Activated T-cell treated with anti-CD3 and anti-CD28 coated beads for 48 hours (primary cell): ENCODE measurements at places on chromosomes 3 and 15.

GRCh38 chr3:114884213-114884923 is 262.7 kb downstream of the ZBTB20 start:
- no peak for DNase-seq

DNA sequence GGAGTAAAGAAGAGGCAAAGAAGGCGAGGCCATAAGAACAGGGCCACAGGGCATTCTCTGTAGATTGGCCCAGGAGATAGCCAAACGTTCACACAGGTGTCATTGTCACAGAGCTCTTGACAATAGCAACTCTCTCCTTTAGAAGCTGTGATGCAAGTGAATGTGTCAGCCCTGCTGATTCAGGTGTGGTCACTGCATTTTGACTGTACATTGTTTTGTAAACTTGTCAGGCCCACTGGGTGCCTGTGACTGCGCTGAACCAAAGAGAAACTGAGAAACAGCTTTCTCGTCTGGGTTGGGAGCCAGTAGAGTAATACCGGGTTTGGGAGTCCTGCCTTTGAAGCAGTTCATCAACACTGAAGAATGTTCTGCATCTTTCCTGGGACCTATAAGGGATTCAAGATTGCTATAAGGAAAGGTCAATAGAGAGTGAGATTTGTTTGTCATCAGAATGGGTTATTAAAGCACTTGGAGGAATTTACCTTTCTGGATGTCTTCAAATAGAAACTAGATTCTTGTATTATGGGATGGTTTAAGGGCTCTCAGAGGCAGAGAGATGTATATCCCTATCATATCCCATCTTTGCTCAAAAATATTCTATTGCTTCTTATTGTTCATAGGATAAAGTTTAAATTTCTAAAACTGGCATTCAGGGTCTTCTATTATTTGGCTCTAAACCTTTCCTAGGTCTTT is 45.4 kb downstream of the TMEM45A start:
- DNase-seq = no peak

GRCh38 chr3:142652826-142653292 is 56.7 kb downstream of the PLS1 start:
- DNase-seq = no peak

DNA sequence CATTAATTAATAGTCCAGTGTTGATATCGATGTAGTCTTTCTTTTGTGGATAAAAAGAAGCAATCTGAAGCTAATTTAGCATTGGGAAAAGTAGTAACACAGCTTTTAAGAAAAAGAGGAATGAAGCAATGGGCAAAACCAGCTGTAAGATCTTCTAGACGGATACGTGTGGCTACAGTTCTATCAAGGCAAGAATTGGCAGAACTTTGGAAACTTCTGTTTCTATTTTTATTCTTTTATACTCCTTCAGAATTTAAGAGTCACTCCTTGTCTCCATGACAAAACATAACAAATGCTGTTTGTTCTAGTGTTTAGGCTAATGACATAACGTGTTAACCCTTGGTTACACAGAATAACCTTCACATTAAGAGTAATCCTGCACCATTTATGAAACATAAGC is 289.2 kb downstream of the ROBO2 start:
- no peak for DNase-seq

DNA sequence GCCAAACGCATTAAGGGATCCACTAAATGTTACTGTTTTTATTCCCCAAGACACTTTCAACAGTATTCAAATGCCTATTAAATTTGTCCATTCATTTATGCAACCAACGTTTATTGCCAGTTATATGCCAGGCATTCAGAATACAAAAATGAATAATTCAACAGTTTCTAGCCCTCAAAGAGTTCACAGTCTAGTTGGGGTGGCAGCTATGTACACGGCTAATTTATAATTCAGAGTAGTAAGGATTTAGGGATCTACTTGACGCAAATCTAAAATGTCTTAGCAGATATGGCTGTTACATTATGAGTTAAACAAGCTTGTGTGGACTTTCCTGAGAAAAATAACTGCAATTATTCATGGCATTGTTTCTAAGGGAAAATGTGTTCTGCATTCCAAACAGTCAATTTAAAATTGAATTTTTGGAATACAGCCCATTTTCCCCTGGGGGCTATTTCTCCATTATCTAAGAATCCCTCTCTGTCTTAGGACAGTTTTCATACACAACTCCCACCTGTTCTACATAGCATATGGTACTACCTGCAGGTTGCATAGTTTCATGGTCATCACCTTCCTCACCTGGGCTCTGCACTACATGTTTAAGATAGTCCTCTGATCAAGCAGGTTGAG is 11.5 kb upstream of the MSL2 start:
- DNase-seq = no peak

DNA sequence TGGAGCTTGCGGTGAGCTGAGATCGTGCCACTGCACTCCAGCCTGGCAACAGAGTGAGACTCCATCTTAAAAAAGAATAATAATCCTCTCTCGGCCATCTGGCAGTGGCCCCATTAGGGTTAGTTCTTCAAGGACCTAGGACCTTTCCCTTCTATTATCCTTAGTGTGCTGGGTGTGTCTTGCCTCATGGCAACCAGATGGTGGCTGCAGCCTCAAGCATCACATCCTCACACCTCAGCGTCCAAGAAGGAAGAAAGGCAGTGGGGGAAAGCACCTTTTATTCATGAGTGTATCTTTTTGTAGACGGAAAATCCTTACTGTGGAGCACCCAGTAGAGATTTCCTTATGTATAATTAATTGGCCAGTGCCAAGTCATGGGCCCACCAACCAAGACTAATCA is 42.7 kb upstream of the TFRC start:
- no peak for DNase-seq

GRCh38 chr3:156525808-156526207 is 29.1 kb downstream of the SSR3 start:
- no peak for DNase-seq

- DNase-seq = no peak
Observed at GRCh38 chr3:12828751-12829150, 12.6 kb downstream of the RPL32 start.

DNA sequence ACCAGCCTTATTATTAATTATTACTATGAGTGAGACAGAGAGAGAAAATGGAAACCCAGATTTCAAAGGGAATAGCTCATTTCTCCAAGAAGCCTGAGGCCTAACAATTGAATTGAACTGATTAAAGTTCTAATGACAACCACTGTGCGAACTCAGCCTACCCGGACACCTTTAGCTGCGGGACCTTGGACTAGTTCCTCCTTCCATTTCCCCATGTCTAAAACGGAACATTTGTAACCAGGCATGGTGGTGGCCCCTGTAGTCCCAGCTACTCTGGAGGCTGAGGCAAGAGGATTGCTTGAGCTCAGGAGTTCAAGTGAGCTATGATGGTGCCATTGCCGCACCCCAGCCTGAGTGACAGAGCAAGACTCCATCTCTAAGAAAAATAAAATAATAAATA is 16.4 kb upstream of the RTP2 start:
- DNase-seq = no peak

GRCh38 chr15:50718700-50719125 is 32.1 kb upstream of the TRPM7 start:
- DNase-seq = no peak

DNA sequence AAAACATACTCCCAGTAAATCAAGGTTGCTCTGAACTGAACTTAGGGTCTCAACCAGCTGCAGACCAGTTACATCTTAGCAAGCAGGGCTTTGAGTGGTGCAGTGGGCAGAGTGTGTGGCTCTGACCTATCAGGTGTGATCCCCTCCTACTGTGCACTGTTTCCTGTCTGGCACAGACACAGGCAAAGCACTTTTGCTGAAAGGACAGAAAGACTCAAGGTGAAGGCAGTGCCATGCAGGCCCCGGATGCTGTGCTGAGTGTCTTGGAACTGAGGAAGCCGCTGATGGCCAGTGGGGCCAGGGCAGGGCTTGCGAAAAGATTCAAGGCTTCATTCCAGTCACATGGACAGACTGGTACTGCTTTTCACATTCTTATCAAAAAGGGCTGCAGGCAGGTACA is 85.2 kb downstream of the CACNA1D start:
- DNase-seq = no peak

- DNase-seq = no peak
Observed at GRCh38 chr3:112027142-112027541, 7.4 kb upstream of the TMPRSS7 start.

DNA sequence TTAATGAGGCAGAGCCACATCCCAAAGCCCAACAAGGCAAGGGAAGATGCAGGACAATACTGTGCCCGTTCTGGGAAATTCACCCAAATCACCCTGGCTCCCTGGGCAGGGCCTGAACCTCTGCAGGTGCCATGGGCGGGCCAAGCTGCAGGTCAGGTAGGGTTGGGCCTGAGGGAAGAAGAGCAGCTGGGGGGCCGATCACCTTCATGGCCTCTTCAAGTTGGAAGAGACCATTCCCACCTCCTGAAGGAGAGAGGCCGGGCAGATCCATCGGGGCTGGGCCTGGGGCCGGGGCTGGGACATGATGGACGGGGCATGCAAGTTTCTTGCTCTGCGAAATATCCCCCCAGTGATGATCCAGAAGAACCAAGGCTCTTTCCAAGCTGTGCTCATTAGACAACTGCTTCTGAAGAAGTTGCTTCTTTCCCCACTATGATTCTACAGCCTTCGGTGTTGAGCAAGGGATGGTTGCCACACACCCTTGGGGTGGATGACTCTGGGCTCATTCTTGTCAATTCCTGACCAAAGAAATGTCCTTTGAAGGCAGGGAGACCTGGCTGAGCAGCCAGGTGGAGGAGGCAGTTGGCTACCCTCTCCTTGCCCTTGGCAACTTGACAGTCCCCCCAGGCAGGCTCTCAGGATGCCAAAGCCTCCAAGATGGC is 38.2 kb downstream of the KLHL25 start:
- no peak for DNase-seq

DNA sequence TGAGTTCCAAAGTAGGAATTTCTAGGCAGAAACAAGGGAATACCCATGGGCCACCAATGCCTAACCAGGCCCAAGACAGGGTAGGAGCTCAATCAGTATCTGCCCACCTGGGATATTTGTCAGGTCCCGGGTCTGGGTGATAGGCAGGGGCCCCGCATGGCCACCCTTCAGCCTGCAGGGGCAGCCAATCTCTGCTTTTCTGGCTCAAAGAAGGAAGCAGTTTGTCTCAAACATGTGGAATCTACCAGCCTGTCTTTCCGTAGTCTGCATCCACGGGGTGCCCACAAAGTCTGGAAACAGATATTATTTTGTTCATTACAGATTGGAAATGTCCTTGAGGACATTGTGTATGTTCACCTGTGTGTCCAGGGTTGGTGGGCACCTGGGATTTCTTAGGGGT is 56.2 kb downstream of the CEMIP start:
- DNase-seq = no peak

DNA sequence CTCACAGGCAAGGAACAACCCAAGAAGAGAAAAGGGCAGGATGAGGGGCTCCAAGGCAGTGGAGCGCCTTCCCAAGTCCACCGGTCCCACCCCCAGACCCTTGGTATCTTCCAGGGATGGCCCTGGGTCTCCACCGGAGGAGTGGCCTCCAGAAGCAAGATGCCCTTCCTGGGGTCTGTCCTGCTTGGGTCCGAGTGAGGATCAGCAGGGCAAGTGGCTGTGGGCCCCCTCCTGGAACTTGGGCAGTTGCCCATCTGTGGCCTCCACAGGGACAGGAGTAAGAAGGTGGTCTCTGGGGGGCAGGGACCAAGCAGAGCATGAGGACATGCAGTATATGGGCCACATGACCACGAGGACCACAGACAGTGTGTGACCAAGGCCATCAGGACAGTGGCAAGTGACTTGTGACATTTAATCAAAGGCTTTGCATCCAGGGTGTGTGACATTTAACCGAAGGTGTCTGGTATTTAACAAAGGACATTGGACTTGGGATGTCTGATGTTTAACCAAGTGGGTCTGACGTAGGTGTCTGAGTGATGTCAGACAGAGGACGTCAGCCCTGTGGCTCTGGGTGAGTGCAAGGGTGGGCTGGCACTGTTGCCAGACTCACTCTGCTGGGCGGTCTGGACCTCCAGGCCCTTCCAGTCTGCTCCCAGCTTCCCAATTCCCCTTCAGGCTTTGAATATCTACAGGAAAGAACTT is 34.7 kb downstream of the SCN5A start:
- no peak for DNase-seq

DNA sequence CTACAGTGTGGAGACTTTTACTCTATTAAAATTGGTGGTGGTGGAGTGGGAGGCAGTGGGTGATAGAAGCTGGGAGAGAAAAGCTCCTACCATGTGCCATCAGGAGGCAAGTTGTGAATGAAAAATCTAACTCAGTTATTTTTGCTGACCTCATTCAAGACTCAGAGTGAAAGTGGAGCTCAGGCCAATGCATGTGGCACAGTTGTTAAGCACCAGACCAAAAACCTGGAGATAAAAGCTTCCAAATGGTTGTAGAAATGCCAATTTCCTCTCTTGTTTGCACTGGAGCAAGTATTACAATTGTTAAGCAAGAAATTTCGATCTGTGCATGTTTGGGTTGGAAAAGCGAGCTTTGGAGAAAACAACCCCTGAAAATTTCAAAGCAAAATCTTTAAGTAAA is 81.5 kb upstream of the PRICKLE2 start:
- no peak for DNase-seq

DNA sequence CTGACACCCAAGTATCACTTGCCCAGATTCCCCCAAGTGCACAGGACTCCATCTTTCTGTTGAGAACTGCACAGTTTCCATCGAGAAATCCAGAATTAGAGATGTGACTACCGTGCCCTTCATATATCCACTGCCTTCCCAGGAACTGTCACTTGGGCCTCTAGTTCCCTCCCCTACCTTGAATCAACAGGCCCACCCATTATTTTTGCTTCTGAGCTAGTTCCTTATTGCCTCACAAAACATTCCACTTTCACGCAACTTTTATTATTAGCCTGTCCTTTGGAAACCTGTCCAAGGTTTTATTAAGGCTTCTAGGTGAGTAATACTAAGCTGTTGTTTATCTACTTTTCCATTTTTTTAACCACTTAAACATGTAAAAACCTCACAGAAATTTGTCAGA is 17.1 kb upstream of the SLC30A4 start:
- no peak for DNase-seq

DNA sequence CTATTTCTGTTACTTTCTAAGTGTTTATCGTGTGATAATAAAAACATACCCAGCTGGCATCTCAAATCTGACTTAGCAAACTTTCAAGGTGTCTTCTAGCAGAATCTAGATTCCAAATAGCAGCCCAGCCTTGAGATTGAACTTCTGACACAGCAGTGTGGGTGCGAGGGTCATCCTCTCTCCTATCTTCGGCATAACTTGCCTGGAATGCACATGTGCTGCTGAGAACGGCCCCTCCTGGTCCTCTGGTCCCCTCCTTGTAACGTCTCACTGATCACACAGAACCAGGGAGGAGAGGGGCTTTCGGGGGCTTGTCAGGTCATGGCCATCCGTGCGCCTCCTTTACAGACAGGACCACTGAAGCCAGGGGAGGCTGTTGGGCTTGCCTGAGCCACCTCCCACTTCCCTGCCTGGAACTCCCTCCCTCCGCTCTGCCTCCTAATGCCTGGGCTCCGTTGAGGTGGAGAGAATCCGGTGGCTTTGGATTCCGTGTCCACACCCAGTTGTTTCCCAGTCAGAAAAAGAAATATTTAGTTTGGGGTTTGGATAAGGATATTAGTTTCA is 344.4 kb upstream of the C2CD4B start:
- DNase-seq = no peak

DNA sequence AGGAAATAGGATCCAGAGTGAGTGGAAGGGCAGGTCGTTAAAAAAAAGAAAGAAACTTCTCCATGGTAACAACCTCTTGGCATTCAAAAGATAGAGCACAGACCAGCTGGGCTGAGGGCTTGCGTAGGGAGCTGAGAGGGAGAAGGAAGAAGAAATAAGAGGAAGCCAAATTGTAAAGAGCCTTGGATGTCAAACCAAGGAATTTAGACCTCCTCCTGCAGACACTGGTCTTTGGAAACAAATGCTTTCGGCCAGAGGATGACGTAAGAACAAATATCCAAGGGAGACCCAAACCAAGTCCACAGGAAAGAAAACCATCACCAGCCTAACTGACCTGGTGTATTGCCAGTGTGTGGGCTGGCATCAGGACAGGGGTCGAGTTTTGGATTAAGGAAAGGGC is 155.2 kb downstream of the UACA start:
- DNase-seq = no peak
